ENCODE measurements at places on chromosomes 13 and 19. TPM values are rescaled to one million over a fixed set of nuclear protein-coding genes. Genes with fewer than 3 reads are reported as not detected.

Gene GPR18
- 0.28 TPM for total RNA-seq

DNA sequence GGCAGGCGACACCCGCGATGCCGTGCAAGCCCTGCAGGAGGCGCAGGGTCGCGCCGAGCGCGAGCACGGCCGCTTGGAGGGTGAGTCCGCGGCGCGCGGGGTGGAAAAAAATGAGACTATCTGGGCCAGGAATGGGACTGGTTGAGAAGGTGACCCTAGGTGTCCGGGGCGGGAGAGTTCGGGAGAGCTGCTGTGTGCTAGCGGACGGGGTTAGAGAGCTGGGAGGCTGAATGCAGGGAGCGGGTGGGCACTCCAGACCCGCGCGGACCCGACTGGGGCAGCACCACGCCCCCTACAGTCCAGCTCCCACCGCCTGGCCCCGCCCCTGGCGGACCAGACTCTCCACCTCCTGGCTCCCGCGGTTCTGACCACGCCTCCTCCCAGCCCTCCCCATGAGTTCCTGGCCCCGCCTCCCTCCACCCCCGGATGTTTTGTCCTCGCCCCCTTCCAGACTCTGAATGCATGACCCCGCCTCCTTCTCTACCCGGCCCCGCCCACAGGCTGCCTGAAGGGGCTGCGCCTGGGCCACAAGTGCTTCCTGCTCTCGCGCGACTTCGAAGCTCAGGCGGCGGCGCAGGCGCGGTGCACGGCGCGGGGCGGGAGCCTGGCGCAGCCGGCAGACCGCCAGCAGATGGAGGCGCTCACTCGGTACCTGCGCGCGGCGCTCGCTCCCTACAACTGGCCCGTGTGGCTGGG, 1.5 kb downstream of the CLEC11A start:
- peak; percentile 96 for DNase-seq

DNA sequence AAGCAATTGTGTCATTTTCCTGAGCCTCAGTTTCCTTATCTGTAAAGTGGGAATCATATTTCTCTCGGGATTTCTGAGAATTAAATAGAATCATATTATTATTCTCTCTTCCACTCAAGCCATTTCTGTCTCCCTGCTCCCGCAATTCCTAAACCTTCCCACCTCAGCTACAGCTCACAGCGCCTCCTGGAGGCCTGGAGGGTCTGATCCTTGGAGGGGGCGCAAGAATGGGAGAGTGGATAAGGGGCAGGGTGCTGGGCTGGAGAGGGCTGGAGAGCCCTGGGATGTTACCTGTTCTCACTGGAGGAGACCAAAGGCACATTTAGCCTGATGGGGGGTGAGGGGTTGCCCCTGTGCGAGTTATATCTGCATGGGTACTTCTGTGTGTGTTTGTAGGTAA, 31.1 kb upstream of the CYP2S1 start:
- no peak for DNase-seq

Gene MTUS2
- 142 TPM for total RNA-seq

Gene GNG7
- total RNA-seq: 22.8 TPM

- DNase-seq: no peak
Observed at GRCh38 chr19:15265214-15265849, 33.1 kb upstream of the EPHX3 start.

GRCh38 chr19:40033989-40034560, 22.0 kb downstream of the ZNF780B start:
- DNase-seq: no peak

Gene ATG4D
- 61.2 TPM for total RNA-seq

Gene IPO5
- 87.4 TPM for total RNA-seq

- DNase-seq: no peak
Observed at GRCh38 chr13:25783076-25783475, 268.7 kb downstream of the SHISA2 start.

Gene MRPL4
- 86.3 TPM for total RNA-seq

- DNase-seq: no peak
Observed at GRCh38 chr13:114259374-114259773, 22.0 kb upstream of the UPF3A start.

DNA sequence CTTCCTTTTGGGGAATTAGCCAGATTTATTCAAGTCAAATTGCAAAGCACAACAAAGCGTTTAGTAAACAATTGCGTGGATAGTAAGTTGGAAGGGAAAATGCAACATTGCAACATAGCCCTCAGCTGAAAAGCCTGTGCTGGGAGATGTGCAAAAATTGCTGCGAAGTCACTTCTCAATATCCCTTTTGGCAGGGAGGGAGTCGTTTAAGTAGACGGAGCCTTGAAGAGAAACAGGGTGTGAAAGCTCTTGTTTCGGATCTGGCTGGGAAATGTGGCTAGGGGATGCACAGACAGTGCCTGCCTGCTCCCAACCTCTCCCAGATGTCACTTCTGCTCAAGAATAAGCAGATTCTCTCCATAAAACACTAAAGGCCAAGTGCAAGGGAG, 56.8 kb downstream of the SLC7A1 start:
- DNase-seq: no peak

Gene STOML3
- not detected for total RNA-seq

DNA sequence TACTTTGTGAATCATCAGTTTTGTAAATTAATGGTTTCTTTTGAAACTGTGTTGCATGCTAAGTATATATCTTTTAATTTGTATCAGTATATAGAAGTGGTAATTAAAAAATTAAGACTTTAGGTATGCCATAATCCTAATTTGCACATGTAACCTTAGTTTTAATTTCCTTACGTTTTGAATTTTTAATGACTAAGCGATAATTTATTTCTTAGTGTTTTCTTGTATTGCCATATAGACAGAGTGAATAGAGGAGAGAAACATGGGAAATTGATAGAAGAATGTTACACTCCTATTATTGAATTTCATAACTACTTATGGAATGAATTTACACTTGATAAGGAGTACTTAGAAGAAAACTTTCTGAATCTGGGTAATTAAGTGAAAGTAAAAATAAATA, 29.5 kb downstream of the LPAR6 start:
- no peak for DNase-seq

DNA sequence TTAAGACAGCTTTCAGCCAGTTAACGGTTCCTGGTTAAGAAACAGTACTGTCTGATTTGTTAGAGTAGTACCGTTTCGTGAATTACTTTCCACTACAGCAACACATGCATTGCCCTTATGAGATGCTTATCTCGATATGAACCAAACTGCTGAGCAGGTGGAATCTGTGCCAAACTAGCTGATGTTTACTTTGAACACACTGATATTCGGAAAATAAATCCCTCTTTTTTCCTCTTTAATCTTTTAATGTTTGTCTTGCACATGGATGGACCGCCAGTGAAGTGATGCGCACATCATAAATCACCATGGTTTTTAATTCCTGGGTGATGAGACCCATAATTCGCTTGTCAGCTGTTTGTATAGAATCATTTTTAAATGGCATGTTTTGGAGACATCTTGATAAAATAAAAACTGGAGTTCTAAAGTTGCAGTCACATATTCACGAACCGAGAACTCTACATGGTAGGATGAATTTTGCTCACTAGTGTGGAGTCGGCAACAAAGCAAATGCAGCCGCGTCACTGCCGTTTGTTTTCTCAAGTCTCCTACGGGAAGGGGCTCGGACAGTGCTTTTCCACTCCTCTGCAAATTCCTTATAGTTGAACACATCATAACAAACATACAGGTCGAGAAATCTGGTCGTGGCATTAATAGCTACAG, 1.1 kb downstream of the GJA3 start:
- peak; percentile 43 for DNase-seq

DNA sequence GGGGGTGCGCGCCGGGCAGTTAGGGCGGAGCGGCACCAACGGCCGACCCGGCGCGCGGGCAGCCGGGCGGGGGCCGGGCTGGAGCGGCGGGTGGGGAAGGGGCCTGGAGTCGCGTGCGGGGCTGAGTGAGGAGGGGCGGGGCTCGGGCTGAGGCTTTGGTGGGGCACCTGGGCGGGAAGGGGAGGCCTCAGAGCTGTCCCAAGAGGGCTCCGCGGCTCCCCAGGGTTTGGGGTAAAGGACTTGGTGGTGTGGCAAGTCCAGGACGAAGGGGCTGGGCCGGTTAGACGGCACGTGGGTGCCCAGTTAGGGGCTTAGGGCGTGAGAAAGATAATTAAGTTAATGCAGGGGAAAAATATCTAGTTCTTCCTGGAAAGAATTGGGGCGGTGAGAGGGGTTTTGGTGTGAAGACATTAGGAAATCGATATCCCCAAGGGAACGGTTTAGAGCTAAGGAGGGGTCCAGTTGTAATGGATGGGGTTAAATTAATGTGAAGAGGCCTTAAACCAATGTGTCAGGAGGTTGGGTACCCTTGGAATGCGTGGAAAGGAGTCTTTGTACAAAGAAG, 496 bp downstream of the ZNF574 start:
- DNase-seq: no peak

- peak; percentile 88 for DNase-seq
Observed at GRCh38 chr19:18514800-18515682, 6.8 kb downstream of the ELL start.

DNA sequence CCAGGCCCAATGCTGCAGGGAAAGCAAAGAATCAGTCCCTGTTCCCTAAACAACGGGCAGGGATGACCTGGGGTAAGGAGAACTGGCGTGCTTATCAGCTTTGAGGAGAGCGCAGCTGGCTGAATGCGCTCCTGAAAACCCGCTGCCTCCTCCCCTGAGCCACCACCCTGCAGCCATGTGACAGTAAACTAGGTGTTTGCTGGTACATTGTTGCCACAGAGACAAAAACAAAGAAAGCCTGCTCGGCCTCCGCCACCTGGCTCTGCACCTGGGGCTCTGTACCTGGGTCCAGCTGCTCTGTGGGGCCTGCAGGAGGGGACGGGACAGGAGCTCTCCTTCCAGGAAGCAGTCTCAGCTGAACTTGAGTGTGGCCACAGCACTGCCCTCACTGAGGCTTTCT, 21.8 kb downstream of the MCF2L start:
- no peak for DNase-seq

DNA sequence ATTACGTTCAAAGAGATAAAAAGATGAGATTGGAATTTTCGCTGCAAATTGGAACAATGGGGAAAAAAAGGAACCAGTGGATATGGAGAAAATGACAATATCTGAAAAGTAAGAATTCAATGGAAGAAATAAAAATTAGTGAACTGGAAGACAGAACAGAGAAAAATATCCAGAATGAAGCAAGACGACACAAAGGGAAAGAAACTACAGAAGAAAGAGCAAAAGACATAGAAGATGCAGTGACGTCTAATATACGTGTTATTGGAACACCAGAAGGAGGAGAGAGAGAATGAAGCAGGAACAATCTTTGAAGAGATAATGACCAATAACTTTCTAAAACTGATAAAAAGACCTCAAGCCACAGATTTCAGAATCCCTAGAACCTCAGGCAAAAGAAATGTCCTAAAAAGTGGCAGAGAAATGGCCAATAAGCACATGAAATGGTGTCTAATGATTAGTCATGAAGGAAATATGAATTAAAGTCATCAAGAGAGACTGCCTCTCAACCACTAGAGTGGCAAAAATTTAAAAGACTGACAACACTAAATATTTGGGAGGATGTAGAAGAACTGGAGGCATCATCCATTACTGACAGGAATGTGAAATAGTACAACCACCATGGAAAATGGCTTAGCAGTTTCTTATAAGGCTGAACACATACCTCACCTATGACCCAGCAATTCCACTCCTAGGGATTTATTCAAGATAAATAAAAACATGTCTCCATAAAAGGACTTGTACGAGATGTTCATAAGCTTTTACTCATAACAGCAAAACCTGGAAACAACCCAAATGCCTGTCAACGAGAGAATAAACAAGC, 56.5 kb downstream of the GADD45B start:
- no peak for DNase-seq

DNA sequence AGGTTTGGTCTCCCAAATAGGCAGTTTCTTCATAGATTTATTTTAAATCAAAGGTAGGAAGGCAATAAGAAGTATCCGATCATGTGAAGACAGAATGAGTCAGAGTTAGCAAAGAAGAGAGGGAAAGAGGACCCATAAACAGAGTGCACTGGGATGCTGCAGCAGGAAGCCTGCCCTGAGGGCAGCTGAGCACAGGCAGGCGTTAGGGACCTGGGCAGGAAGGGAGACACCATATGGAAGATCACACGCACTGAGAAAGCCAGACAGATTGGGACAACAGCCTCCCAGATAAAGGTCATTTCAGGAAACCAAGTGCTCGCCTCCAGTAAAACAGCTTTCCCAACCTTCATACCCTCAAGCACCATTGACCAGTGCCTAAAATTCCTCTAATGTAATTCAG, 598.0 kb downstream of the EFNB2 start:
- DNase-seq: no peak

Gene YJEFN3
- total RNA-seq: 1.5 TPM

Gene BCL3
- 15.3 TPM for total RNA-seq

DNA sequence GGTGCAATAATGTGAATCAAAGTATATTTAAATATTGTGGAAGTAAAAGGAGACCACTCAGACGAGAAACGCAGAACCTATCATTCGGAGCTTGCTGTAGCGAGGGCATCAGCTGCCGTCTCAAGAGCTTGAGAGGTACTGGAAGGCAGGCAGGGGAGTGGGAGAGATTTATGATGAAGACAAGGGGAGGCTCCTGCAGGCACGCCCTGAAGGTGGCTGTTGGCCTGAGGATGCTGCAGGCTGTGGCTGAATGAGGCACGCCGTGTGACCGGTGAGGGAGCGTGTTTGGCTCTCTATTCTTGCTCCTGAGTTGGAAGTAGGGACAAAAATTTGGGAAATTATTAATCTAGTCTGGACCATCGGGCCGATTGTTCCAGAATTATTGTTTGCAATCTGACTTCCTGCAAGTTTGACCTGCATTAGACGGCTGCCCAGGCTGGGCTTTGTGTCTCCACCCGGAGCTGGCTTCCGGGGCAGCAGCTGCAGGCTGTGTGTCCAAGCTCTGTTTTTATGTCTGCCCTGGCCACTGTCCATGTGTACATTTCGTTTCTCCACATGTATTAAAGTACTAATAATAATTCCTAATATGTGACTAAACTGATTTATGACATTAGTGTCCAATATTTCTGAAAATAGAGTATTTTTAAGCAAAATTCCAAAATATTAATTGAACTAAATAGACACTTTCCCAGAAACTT, 91.1 kb upstream of the ANKRD10 start:
- no peak for DNase-seq

GRCh38 chr13:35472323-35472881, 4.1 kb downstream of the MAB21L1 start:
- DNase-seq: no peak

DNA sequence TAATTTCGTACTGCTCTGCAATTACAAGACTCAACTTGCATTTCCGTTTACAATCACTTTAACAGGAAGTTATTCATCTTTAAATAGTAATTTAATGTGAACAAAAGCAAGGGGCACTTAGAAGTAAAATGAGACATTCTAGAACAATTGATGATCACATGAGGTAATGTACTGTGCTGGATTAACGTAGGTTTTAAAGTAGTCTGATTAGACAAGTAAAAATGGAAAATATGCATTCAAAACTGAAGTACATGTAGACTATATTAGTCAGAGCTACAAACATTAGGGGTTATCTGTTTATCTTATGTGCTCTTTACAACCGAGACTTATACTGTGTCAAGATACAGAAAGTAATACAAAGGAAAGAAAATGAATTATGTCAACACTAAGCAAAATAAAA, 1528.0 kb downstream of the SLITRK5 start:
- DNase-seq: no peak

Gene PRSS57
- not detected for total RNA-seq

GRCh38 chr13:80251403-80251802, 89.5 kb downstream of the SPRY2 start:
- DNase-seq: no peak

All from right atrium auricular region (tissue), 2 donors.